ENCODE measurements at places on chromosomes 12 and 14.

- no peak for DNase-seq
These were observed 10.8 kb downstream of the ITPK1 start for GRCh38 chr14:93104961-93105360.

DNA sequence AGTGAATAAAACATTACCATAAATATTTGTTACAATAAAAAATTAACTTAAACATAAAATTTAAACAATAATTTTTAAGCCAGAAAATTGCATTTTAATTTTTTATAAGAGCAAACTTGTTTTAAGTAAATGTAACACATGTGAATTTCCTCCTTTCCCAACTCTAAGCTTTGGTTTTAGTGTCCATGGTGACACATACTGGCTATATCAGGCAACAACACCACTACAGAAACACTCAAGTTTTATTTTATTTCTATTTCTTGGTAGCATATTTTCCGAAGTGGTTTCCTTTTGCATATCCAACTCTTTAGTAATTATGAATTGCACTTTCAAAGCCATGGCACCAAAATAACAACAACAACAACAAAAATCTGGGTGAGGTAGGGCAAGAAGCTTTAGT, 2.2 kb downstream of the NELL2 start:
- no peak for DNase-seq

GRCh38 chr14:24037658-24038037, 14.2 kb upstream of the CARMIL3 start:
- no peak for DNase-seq

DNA sequence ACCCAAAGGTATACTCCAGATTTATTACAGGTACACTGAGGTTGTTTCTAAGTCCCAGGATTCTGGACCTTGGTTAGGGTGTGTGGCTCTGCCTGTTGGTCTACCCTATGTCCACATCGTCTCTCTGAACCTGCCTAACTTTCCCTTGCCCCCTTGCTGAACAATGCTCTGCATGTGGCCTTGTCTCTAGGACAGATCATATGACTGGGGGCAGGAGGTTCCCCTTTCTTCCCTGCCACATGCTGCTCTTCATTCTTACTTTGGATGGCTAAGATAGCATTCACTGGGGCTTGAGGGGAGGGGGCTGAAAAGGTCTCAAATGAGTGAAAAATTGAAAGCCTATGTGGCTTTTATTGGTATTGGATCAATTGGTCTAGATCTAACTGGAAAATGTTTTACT, 49.2 kb downstream of the MBIP start:
- no peak for DNase-seq

GRCh38 chr12:8449355-8449859, 6.4 kb upstream of the CLEC6A start:
- no peak for DNase-seq

- DNase-seq, result no peak
These were observed 33.4 kb downstream of the BTBD7 start for GRCh38 chr14:93299416-93299815.

GRCh38 chr12:96196781-96197180, 2.6 kb downstream of the ELK3 start:
- DNase-seq, result no peak

DNA sequence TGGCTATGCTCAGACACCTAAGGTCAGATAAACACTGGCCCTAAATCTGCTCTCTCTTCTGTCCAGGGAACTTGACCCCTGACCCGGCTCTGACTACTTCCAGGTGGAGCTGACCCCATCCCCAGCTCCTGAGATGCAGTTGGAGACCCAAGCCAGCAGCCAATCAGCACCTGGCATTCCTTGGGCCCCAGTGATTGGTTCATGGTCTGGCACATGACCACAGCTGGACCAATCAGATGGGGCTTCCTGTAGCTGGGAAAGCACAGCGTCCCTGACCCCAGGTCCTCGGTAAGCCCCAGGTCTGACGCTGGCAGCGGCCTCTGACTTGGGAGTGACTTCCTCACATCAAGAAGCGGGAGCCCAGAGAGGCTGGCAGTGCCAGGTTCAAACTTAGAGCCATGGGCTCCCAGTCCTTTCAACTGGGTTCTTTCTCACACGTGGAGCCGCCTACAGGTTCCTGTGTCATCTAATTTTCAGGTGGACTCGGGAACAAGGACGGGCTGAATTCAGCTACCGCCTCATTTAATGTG, 915.4 kb upstream of the TMEM132C start:
- no peak for DNase-seq

- no peak for DNase-seq
These were observed 3.5 kb downstream of the RAB15 start for GRCh38 chr14:64968651-64969050.

GRCh38 chr14:32224737-32225377, 21.8 kb upstream of the RNU6-8 start:
- DNase-seq, result no peak

GRCh38 chr14:32085182-32085844, 8.2 kb downstream of the ARHGAP5 start:
- DNase-seq, result no peak

GRCh38 chr12:24749171-24749570, 199.7 kb downstream of the BCAT1 start:
- DNase-seq, result no peak

DNA sequence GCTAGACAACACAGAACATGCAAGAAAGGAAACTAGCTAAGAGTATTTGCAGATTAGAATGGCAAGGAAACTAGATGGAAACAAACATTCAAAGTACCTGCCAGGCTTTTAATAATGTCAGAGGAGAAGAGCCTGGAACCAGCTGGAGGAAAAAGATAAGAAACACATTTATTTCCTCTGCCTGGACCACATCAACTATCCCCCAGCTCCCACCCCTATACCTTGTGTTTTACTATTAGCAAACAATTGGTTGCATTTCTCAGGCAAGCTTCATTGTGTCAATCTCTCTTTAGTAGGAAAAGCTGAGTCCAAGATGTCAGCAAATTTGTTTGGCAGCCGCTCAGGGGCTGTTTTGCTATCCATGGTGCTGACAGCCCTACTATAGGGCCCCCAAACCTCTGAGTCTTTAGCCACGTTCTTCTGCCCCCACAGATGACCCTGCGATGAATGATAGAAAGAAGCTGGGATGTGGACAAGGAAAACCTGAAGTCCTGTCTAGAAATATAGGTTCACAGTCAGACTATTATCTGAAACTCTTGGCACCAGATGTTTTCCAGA, 11.6 kb upstream of the SYNDIG1L start:
- no peak for DNase-seq

DNA sequence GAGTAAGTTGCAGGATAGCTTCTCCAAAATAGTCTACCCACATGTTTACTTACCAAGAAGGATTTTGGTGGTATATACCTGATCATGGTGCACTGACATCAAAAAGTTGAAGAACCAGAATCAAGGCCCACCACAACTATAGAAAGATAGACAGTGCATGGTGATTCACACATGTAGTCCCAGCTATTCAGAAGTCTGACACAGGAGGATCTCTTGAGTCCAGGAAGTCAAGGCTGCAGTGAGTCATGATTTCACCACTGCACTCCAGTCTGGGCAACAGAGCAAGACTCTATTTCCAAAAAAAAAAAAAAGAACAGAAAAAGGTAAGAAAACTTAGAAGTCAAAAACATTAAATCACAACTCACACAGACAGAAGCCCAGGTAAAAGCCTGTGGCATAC, 422.2 kb upstream of the FOXG1 start:
- no peak for DNase-seq

DNA sequence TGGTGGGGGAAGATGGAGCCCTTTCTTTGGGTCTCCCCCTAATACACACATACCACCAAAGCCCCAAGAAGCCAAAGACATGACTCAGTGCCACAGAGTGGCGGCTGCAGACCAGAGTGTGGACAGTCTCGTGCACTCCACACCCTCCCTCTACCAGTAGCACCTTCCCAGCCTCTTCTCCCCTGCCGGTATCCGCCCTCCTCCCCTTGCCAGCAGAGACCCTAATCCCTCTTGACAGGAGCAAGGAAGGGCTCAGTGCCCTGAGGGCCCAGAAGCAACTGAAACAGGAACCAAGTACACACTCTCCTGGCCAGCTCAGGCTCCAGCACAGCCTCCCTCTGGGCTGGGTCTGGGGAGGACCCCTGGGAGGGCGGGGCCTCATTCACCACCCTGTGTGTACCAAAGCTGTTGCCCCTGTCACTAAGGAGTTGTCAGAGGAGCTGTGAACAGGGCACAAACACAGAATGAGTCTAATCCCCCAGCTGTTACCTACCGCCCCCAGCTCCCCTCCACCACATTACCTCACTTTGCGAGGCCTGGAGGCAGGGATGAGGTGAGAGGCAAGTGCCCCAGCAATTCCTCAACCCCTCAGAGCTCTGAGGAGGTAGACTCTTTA, 8.2 kb downstream of the SPRYD3 start:
- DNase-seq, result no peak
